ENCODE measurements at places on chromosomes 1 and 21.

DNA sequence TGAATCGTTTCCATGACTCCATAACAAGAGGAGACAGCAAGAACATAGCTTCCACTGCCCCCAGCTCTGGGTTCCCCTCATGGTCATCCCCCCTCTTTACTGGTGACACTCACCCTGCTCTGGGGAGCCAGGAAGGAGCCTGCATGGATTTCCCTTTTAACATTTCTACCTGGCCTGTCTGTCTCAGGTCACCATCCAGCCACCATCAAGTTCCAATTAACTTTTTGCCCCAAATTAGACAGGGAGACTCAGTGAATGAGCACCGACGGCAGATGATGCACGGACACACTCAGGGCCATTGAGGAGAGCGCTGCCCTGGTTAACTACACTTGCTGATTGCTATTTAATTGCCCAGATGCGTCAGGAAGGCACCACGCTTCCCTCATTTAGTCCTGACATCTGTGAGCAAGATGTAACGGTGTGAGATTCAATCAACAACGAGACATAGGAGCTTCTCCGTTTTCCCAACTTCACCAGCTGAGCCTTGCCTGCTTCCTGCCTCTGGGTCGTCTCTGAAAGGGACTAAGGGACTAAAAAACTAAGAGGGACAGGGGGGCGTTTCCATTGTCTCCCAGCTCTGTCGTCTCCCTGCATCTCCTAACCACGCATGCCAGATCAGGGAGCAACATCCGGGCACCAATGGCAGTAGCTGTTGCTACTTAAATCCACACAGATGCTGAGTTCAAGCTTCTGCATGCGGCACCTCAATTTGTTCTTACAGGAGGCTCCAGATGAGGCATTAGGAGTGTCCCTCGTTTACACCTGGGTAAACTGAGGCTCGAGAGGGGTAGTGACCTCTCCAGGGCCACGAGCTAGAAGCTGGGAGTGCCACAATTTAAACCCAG lies 426.7 kb downstream of the NPHP4 start:
- DNase-seq = no peak

- DNase-seq = no peak
Observed at GRCh38 chr1:41353744-41354143, 7.5 kb upstream of the FOXO6 start.

GRCh38 chr21:32915099-32915498 lies 110.6 kb upstream of the OLIG2 start:
- no peak for DNase-seq

- no peak for DNase-seq
Observed at GRCh38 chr1:218164930-218165700, 120.0 kb upstream of the RRP15 start.

DNA sequence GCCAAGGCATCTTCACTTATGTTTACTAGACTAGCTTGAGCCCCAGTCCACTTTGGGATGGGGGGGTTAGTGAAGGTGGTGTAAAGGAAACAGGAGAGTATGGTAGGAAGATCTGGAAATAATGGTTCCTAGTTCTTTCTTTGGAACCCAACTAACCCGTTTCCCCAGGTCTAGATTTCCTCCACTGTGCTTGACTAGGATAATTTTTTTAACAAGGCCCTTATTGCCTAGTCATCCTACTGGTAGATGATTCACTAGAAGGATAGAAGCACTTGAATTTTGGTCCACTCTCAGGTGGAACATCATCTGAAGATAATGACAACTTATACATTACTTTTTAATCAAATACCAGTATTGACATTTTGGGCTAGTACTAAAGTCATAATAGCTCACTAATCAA lies 45.9 kb upstream of the MYOCOS start:
- DNase-seq = no peak

DNA sequence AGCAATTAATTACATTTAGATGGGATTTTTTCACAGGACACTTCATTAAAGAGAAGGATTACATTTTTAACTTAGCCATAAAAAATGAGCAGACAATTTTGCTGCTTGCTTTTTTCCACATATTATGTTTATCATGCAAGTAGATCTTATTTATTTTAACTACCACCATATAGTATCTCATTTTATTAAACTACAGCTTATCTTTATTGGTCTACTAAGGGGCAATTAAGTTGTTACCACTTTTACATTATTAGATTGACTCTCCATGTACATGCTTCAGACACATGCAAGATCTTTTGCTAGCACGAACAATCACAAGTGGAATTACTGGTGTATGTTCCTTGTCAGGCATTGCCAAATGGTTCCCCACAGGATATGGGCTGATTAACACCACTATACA lies 99.8 kb upstream of the NFIA start:
- no peak for DNase-seq

- no peak for DNase-seq
Observed at GRCh38 chr1:167957710-167958109, 20.8 kb upstream of the MPC2 start.

GRCh38 chr1:74193908-74194307 lies 4.1 kb downstream of the LRRIQ3 start:
- DNase-seq = no peak

GRCh38 chr1:186218654-186219352 lies 156.2 kb downstream of the TPR start:
- DNase-seq = no peak

GRCh38 chr1:186792870-186793581 lies 35.7 kb upstream of the PLA2G4A start:
- DNase-seq = no peak

- DNase-seq = no peak
Observed at GRCh38 chr1:184150776-184151531, 99.4 kb downstream of the TSEN15 start.

GRCh38 chr1:158969855-158970254 lies 38.5 kb downstream of the PYHIN1 start:
- no peak for DNase-seq

- DNase-seq = no peak
Observed at GRCh38 chr1:115648717-115649691, 7.2 kb downstream of the VANGL1 start.

GRCh38 chr1:10784998-10785727 lies 11.3 kb downstream of the CASZ1 start:
- DNase-seq = no peak
